ENCODE measurements at places on chromosomes 4 and X.

GRCh38 chr4:112312610-112313239, 15.6 kb downstream of the ALPK1 start:
- DNase-seq = no peak

DNA sequence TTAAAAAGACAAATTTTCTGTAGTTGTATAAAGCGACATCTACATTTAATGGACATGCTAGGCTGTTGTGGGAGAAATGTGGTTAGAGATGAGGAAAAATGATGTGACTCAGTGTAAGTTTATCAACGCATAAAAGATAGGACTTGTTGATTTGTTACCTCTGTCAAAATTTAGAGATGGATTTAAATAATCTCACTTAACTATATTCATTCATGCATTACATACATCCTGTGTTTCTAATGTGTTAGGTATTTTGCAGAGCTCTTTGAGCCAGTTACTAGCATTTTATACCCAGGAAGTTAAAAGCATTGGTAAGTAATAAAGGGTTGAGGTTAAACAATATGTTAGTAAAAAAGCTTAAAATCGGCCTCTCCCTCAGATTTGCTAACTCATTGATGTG, 34.3 kb downstream of the METAP1 start:
- DNase-seq = no peak

DNA sequence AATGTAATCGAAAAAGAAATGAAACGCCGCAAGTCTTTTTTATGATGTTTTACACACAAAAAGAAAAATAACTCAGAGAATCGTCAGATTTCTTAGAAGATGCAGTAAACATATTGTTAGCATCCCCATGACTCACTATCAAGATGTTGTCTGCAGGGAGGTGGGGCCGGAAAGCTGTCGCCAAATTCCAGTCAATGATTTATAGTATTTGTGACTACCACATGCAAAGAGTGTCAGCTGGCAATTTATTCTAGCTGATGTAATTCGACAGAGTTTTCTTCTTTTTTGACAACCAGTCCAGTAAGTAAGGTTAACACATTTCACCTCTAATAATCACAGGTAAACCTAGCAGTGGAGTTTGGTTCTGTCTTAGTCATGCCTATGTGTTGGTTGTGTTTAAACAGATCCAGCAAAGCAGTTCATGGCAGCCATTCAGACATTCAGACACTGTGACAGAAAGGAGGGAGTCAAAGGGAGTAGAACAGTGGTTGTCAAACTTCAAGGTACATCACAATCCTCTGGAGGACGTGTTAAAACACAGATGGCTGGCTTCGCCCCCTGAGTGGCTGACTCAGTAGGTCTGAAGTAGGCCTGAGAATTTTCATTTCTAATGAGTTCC, 19.8 kb upstream of the PPP1R2C start:
- no peak for DNase-seq

- DNase-seq = peak; percentile 2
These were observed 32.4 kb upstream of the RBPJ start for GRCh38 chr4:26288355-26288909.

DNA sequence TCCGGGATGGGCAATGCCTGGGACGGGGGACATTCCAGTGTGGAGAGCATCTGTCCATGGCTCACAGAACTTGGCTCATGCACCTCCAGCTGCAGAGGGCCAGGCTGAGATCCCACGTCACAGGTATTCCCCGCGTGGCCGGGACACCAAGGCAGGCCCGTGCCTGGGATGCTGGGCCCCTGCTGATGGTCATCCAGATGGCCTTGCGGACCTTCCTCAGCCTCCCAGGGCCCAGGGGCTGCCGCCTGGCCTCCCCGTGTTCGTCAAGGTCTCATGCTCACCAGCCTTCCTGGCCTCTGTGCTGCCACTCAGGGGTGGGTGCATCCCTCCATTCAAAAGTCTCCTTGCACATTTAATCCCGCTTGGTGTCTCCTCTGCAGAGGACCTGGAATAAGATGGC, 40.9 kb upstream of the LRPAP1 start:
- DNase-seq = no peak

- DNase-seq = peak; percentile 73
These were observed 1.2 kb downstream of the BCOR start for GRCh38 chrX:40096395-40097091.

- no peak for DNase-seq
These were observed 195.6 kb downstream of the RAPGEF2 start for GRCh38 chr4:159298502-159298901.

GRCh38 chrX:13263560-13264251, 56.1 kb downstream of the ATXN3L start:
- no peak for DNase-seq

- no peak for DNase-seq
These were observed 35.8 kb downstream of the ATXN3L start for GRCh38 chrX:13283950-13284546.

DNA sequence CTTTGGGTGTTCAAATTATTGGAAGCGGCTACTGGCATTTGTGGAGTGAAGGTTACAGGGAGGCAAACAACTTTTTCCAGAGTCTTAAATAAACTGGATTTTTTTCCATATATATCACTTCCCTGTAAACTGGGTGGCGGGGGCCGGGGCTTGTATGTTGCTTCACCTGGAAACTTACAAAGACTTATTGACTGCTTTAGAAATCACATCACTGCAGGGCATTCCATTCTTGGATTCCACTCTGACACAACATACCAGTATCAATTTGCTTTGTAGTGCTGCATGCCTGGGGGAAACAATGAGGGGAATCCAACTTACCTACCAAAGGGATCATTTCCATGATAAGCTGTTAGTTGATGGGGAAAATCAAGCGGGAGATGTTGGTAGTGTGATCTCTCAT, 21.7 kb upstream of the FAM156A start:
- no peak for DNase-seq

DNA sequence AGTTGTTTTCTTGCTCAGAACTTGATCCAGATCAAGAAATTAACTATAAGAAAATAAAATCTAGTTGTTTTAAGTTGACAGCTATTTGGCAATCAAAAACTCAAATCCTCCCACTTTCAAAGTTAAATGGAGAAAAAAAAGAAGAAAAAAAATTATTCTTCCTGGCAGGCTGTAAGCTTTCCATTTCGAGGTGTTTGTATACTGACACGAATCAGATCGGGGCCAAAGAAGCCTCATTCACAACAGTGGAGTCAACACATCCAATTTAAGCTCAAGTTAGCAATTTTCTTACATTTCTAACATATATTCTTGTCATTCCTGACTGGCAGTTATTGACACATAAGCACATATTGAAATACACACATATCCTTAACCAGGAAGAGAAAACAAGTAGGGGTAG, 119.4 kb downstream of the UNC5C start:
- DNase-seq = no peak

DNA sequence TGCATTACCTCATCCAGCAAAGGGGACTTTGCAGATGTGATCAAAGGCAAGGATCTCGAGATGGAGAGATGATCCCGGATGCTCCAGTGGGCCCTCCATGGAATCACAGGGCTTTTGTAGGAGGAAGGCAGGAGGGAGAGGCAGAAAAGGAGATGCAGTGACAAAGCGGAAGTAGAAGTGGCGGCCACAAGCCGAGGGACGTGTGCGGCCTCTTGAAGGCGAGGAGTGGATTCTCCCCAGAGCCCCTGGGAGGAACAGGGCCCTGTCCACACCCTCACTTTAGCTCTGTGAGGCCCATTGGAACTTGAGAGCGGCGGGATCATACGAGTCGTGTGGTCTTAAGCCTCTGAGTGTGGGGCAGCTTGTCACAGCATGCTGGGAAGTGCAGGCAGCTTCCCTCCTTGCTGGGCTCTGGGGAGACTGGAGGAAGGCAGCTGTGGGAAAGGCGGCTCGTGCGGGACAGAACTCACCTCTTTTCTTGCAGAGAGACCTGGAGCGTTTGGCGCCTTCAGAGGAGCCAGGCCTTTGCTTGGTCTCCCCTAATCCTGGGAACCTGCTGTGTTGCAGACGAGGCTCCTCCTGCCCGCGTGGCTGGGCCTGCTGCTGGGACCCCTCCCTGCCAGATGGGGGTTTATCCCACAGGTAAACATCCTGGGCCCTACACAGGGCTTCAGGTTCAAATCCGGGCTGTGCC, 10.2 kb downstream of the SH3TC1 start:
- DNase-seq = no peak

GRCh38 chr4:114600672-114601071, 2.1 kb downstream of the UGT8 start:
- no peak for DNase-seq

Measured in stimulated activated naive CD4-positive, alpha-beta T cell treated with Interleukin-2 at 50 U/mL for 16 hours (primary cell).